Activated CD4-positive, alpha-beta T cell treated with anti-CD3 and anti-CD28 coated beads for 48 hours (primary cell): ENCODE measurements at places on chromosomes 11 and 22.

GRCh38 chr11:66008468-66009101, 3.2 kb upstream of the CST6 start:
- no peak for DNase-seq

GRCh38 chr22:41513391-41513790, 30.9 kb downstream of the POLR3H start:
- DNase-seq, result no peak

- peak; percentile 50 for DNase-seq
Observed at GRCh38 chr11:72430741-72431570, 3.4 kb downstream of the CLPB start.

GRCh38 chr11:111392552-111392951, 13.5 kb upstream of the POU2AF1 start:
- DNase-seq, result no peak

DNA sequence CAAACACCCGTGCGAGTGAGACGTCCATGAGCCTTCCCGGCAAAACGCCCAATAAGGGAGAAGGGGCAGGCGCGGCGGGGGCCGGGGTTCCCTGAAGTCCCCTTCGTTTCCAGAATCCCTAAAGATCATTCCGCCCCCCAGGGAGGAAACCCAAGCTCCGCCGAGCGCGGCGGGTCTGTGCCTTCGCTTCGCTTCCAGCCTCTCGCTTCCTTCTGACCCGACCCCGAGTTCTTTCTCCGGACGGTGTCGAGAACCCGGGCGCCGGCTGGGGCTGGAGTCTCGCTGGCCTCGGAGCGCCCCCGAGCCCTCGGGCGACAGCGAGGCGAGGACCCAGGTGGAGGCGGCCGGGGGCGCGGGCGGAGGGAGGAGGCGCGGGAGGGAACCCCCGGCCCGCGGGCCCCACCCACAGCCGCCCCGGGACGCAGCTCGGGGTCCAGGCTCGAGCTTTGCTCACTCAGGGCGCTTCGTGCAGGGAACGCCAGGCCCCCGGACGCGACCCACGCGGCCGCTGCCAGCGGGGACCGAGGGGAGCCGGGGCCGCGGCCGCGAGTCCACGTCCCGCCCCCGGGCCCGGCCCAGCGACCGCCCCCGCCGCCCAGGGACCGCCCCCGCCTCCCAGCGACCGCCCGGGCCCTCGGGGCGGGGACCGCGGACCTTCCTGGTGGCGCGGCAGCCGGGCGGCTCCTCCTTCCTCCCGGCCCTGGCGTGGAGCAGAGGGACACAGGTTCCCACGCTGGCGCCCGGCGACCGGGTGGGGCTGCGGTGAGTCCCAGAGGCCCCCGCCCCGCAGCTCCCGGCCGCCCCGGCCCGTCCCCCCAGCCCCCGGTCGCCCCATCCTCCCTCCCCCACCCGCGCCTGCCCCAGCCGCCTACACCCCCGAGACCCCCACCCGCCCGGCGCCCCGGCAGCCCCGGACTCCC, at the start of gene PGGHG:
Gene PGGHG, plus strand, starts transcription at position 649 of the 920 bp plus-strand sequence. CDS start 691 bp downstream, outside the sequence.
- DNase-seq, result peak; percentile 47

- DNase-seq, result no peak
Observed at GRCh38 chr11:9473408-9473807, 12.6 kb downstream of the ZNF143 start.

DNA sequence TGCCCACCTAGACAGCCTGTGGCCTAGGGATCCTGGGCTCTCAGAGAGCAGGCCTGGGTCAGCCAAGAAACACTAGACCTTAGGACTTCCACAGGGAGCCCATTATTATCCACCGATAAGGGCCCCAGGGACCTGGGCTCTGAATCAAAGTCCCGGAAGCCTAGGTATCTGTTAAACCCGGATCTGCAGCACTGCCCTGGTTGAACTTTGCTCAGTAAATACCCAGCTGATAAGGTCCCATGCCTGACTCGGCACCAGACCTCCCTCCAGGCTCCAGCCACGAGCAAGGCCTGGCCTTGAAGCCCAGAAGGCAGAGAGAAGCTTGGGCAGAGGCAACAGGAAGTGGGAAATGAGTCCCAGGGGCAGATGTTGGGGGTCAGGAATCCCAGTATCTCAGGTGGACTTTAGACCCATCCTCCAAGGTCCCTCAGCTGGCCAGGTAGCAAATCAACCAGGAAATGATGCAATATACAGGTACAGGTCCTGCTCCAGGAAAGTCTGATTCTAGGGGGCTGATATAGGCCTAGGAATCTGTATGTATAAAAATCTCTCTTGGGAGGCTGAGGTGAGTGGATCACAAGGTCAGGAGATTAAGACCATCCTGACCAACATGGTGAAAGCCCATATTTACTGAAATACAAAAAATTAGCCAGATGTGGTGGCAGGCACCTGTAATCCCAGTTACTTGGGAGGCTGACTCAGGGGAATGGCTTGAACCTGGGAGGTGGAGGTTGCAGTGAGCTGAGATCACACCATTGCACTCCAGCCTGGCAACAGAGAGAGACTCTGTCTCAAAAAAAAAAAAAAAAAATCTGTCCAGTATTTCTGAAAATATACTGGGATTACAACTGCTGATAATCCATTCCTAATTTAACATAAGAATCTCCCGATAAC, 18.7 kb downstream of the POU2AF1 start:
- no peak for DNase-seq

- no peak for DNase-seq
Observed at GRCh38 chr11:120259988-120260565, 20.1 kb downstream of the POU2F3 start.

DNA sequence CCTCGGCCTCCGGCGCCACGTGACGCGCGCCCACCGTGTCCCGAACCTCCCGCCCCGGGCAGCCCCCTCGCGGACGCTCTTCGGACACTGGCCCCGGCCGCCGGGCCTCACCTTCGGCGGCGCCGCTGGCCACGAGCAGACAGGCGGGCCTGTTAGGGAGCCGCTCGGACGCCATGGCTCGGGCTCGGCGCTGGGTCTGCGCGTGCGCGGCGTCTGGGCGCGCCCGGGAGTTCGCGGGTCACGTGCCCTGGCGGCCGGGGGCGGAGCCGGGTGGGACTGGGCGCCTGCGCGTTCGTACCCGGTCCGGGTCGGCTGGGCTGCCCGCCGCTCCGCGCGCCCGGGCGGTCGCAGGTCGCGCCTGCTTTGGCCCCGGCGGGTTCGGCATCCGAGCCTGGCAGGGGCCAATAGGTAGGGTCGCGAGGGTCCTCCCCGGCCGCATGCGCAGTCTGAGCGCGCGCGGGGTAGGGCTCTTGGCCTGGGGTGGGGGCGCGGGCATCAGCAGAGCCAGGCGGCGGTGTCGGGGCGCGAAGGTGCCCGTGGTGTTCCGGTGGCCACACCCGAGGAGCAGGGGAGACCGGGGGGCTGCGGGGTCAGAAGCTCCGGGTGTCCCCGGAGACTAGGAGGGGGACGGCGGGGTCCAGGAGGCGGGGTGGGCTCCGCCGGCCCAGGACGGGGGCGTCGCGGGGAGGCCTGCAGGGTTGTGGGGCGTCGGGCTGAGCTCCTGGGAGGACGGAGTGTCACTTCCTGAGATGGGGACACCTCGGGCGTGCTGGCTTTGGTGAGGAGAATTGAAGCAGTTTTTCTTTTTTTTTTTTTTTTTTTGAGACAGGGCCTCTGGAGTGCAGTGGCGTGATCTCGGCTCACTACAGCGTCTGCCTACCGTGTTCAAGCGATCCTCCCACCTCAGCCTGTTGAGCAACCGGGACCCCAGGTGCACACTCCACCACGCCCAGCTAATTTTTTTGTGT, at the start of gene GATD1:
Gene GATD1, minus strand, starts transcription at position 200 of the 968 bp plus-strand sequence. Its CDS starts 25 bp downstream, at position 175.
- peak; percentile 96 for DNase-seq
